Liver (tissue), 10 donors: ENCODE measurements at places on chromosomes 3 and 15. TPM values are rescaled to one million over a fixed set of nuclear protein-coding genes. Genes with fewer than 3 reads are reported as not detected.

GRCh38 chr15:76059320-76060117, at the start of gene TMEM266:
Gene TMEM266 (plus strand): TSS chr15:76059985. CDS start chr15:76134264, 74,279 bp downstream.
- DNase-seq = peak; percentile 59

- no peak for DNase-seq
Observed at GRCh38 chr3:186588632-186589031, 18.1 kb downstream of the DNAJB11 start.

DNA sequence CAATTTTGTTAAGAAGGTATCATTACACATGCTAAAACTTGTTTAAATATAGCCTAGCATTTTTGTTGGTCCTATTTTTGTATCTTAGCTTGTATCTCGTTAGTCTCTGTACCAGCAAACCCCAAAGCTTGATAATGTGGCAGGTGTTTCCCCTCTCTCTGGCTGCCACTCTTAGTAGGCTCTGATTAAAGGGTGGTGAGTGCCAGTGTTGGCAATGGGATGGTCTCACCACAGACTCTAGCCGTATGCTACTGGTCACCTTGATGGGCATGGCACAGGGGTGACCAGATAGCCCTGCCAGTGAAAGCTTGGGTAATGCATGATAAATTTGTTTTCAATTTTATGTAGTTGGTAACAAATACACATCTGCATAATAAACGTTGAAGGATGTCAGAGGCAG, 188.3 kb downstream of the CFAP20DC start:
- DNase-seq = no peak

The ZNF619 gene
- 4.9 TPM for total RNA-seq

GRCh38 chr3:132867956-132868355, 145.7 kb upstream of the NPHP3 start:
- DNase-seq = no peak
